Left forelimb (tissue), 1 donor: ENCODE measurements at places on chromosomes 12 and 14.
A peak's percentile ranks its signal among the peaks of the same experiment; 100 is the strongest.

DNA sequence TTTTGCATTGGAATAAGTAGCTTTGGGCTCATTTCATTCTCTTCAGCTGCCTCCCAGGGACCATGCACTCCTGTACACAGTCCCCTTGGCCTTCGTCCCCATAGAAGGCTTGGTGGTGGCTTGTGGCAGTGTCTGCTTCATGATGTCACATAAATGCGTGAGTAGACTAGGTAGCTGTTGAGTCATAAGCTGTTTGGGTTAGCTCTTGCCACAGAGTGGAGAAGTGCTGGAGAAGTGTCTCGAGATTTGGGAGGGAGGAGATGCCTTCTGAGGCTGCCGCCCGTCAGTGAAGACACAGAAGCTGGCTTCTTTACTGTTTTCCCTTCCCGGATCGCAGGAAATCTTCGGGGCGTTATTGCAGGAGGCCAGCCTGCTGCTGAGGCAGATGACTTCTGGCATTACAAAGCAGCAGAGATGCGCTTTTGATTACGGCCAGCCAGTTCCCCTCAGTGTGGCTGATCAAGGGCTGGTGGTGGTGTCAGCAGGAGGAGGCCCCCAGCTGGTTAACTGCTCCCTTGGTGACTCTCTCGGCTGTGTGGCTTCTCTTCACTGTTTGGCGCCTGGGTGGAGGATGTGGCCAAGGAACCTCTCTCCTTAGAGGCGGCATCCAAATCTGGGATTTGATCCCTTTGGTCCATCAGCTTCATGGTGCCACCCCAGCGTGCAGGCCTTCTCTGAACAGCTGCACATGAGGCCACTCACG lies 67.6 kb downstream of the AACS start:
- DNase-seq, result no peak

GRCh38 chr14:24576182-24576581 lies at the start of gene CTSG:
CTSG (minus strand) TSS chr14:24576250; CDS start chr14:24576223, 27 bp downstream.
- no peak for DNase-seq

DNA sequence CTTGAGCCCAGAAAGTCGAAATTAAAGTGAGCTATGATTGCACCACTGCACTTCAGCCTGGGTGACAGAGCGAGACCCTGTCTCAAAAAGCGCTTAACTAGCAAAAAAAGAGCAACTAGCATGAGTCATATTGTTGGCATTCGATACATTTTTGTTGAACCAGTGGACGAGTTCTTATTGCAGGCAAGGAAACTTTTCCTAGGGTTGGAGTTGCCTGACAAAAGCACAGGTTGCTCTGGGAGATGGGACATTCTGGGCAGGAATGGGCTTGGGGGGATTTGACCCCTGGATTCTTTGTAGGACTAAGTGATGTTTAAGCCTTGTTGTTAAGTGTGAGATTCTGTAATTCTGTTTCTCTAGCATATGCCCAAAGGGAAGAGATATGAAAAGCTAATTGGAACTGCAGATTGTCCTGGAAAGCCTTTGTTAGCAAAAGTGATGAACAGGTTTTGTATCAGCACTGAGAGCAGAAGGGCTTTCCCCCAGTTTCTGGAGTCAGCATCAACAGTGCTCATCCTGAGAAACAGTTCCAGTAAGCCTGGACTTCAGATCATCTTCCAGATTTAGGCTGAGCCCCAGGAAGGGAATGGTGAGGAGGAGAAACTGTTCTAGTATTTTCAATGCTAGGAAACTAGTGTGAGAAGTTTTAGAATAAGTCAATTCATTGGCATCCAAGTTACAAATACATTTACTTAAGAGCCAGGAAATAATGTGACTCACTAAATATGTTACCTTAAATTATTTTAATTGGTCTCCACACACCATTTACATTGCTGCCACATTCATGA lies 123.1 kb downstream of the SRGAP1 start:
- no peak for DNase-seq

GRCh38 chr12:78229591-78230101 lies 399.0 kb downstream of the NAV3 start:
- DNase-seq, result no peak

- no peak for DNase-seq
Measured at GRCh38 chr14:73245480-73246325, 8.4 kb downstream of the PAPLN start.

GRCh38 chr12:79407671-79408622 lies 282.8 kb downstream of the PAWR start:
- no peak for DNase-seq

- no peak for DNase-seq
Measured at GRCh38 chr12:10097521-10097920, 1.3 kb downstream of the CLEC1A start.

GRCh38 chr14:101456246-101457175 lies 104.8 kb upstream of the DIO3 start:
- DNase-seq, result no peak

- no peak for DNase-seq
Measured at GRCh38 chr14:39025250-39025809, 77.7 kb downstream of the SEC23A start.

GRCh38 chr12:19759227-19759626 lies 319.9 kb downstream of the AEBP2 start:
- DNase-seq, result no peak

GRCh38 chr12:124856132-124856841 lies 7.4 kb downstream of the SCARB1 start:
- DNase-seq, result no peak

DNA sequence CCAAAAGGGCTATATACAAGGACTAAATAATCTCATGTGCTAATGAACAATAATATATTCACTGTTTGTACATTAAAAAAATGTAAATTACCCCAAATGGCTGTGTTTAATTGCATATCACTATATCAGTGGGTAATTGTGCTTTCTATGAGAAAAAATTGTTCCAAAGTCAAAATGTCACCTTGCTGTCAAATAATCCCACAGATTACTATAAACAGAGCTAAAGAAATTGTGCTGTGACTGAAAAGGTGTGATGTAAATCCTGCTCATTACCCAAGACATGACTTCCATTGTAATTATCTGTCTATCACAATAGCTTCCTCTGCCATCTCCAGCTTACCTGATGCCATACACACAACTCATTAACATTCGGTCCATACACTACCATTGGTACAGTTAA lies 70.3 kb downstream of the ATP23 start:
- no peak for DNase-seq

DNA sequence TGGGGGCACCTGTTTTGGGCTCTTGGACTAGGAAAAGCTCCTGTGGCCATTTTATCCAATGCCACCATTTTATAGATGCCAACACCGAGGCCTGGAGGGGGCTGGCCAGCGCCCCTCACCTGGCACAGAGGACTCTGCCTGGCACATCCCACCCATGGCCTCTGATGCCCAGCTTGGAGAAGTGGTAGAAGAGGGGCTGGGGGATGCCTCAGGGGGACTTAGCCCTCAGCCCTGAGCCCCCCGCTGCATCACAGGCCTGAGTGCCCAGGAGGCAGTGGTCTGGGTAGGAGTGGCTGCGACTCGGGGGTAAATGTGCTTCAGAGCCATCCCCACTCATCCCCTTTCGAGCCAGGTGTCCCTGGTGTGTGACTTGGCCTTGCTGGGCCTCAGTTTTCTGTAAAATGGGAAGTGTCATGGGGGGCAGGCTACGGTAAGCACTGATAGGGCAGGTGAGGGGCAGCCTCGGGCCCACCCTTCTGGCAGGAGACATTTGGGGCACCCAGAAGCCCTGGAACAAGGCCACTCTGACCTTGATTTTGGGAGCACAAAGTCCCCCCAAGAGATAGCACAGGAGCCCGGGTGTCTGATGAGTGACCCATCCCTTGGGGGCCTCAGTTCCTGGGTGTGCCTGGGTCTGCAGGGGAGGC lies 22.5 kb downstream of the SH2B3 start:
- DNase-seq, result no peak

- no peak for DNase-seq
Measured at GRCh38 chr14:96418075-96418474, 26.1 kb downstream of the AK7 start.

GRCh38 chr12:116673681-116674111 lies 64.2 kb downstream of the SPRING1 start:
- DNase-seq, result no peak

DNA sequence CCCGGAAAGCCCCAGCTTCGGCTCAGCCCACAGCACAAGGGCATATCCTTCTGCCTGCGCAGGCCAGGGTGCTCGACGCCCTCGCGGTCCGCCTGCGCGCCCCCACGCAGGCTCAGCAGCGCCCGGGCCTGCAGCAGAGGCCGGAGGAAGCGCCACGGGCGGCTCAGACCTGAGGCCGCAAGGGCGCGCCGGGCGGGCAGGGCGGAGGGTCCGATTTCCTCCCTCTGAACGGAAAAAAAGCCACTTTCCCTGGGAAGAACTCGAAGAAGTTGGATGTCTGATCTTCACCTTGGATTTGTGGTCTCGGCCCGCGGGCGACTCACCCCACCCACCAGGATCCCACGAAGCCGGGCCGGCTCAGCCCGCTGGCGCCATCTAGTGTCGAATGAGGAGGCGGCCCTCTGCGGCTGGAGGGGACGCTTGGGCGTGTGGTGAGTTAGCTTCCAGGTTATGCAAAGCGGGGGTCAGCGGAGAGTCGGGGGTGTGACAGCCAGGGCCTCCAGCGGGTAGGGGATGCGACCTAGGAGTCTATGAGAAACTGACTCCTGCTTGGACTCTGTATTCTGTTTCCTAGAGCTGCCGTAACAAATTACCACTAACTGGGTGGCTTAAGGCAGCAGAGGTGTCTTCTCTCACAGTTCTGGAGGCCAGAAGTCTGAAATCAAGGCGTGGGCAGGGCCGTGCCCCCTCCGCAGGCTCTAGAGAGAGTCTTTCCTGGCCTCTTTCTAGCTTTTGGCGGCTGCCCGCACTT lies 40.0 kb upstream of the SRSF5 start:
- DNase-seq, result peak; percentile 91

DNA sequence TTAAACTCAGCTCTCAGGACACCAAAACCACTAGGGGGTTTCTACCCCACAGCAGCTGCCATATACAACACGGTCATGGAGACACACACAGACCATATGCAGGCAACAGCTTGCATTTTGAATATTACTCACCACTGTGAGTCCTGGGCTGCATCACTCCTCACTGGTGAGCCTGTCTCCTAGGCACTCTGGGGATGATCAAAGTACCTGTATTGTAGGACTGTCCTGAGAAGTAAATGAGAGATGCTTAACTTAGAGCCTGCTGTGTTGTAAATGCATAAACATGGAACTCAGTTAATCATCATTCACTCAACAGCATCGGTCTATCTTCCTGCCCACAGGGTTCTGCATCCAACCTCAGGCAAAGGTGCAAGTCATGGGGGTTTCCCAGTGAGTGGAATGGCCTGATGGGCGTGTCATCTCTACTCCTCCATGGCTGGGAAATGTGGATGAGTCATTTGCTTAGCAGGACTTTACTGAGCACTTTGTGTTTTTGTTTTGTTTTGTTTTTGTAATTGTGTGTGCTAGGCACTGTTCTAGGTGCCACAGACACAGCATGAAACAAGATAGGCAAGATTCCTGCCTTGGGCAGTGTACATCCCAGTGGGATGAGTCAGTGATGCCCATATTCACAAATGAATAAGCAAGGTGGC lies 1141.2 kb upstream of the TMEM132C start:
- DNase-seq, result no peak

DNA sequence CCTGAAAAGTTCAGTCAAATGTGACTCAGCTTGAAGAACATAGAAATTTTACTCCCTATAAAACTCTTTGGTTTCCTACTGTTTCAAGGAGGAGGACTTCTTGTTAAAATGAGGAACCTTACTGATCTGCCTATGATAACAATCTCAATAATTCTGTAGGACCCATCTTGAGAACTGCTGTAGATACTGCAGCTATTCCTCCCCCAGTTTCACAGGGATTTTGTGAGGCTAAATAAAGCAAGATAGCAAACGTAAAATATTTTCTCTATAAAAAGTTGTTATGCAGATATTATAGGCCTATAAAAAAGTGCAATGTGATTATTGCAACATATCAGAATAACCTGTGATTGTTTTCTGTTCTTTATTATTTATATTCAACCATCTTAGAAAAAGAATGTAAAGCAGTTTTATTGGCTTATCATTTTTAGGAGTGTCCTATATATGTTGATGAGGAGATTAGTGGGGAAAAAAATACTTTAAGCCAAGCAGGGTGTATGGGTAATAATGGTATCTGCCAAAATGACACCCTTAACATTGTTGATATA lies 12.1 kb downstream of the CLEC14A start:
- no peak for DNase-seq

DNA sequence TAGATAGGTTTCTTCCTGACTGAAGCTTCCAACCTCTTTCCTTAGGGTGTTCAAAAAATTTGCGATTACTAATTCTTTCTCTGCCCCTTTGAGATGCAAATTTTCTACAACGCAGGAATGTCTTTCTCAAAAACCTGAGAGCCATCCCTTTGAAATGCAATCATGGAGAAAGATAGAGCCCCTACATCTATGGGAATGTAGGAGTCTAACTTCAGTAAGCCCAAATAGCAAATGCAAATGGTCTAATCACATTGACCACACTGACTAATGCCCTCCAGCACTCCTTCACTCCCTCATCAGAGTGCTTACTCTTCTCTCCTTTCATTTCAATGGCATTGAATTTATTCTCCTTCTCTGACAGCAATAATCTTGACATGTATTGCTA lies 107.1 kb downstream of the SLC6A15 start:
- no peak for DNase-seq

DNA sequence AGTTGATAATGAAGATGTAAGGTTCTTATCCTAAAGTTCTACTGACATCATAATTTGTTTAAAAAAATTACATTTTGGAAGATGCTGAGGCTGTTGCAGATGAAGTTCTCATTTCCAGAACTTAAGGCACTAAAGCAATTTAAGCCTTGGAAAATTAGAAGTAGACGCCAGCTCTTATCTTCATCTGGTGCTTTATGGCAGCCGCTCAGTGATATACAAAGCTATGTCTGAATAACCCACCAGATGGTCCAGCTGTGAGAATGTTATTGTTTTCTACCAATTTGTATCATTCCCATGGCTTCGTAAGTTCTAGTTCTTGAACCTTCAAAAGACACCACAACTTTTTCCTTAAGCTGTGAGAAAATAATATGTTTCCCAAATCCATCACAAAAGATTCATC lies 212.1 kb upstream of the ARID2 start:
- no peak for DNase-seq

DNA sequence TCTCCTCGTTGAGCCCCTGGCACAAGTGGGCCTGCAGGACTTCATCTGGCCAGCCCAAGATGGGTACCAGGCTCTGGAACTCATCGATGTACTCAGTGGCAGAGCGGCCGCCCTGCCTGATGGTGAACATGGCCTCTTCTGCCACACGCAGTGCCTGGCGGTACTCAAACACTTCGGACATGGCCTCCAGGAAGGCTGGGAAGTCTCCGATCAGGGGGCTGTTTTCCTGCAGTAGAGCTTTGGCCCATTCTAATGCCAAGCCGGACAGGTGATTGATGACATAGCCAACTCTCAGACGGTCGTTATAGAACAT lies 19.8 kb downstream of the RTL1 start:
- DNase-seq, result no peak

GRCh38 chr12:103813949-103814348 lies 27.1 kb downstream of the NT5DC3 start:
- no peak for DNase-seq

- no peak for DNase-seq
Measured at GRCh38 chr12:103930787-103931735, 851 bp downstream of the HSP90B1 start.

- no peak for DNase-seq
Measured at GRCh38 chr12:91952916-91953315, 192.7 kb downstream of the BTG1 start.

GRCh38 chr12:124607681-124608425 lies 40.4 kb upstream of the NCOR2 start:
- no peak for DNase-seq
